Bronchus fibroblast of lung (primary cell): ENCODE measurements at places on chromosomes 13 and 19. TPM values are rescaled to one million over a fixed set of nuclear protein-coding genes. Genes with fewer than 3 reads are reported as not detected.

Gene NOTCH3
- total RNA-seq: 3.0 and 3.1 TPM in 2 replicates

Gene DAND5
- total RNA-seq: not detected in 2 replicates

Gene FARSA
- 72.5 and 72.7 TPM in 2 replicates for total RNA-seq

Gene FAM83E
- 0.45 and 0.50 TPM in 2 replicates for total RNA-seq

Gene GRK1
- total RNA-seq: not detected in 2 replicates

Gene CPAMD8
- total RNA-seq: 0.45 and 0.50 TPM in 2 replicates

Gene CACNG6
- not detected in 2 replicates for total RNA-seq

Gene IGFL3
- total RNA-seq: not detected in 2 replicates

Gene ERICH4
- not detected in 2 replicates for total RNA-seq

Gene NLRP4
- not detected in 2 replicates for total RNA-seq

Gene LILRA5
- not detected in 2 replicates for total RNA-seq

Gene INAFM1
- total RNA-seq: 7.1 and 10.4 TPM in 2 replicates

Gene TMEM59L
- under 0.01 TPM in 1 of 2 replicates, not detected in the other for total RNA-seq

Gene IRS2
- total RNA-seq: 12.6 and 15.3 TPM in 2 replicates

Gene SIGLEC5
- not detected in 2 replicates for total RNA-seq

Gene USHBP1
- total RNA-seq: not detected in 2 replicates

Gene PPFIA3
- 2.2 TPM in 2 replicates for total RNA-seq
